SK-N-SH treated with all-trans-retinoic acid at 6 μM for 48 hours (cell line): ENCODE measurements at places on chromosomes 6 and 20.

GRCh38 chr6:22214314-22214713 lies 82.5 kb downstream of the PRL start:
- no peak for ATAC-seq

- no peak for ATAC-seq
These were observed 19.2 kb upstream of the HAO1 start for GRCh38 chr20:7959484-7959883.

DNA sequence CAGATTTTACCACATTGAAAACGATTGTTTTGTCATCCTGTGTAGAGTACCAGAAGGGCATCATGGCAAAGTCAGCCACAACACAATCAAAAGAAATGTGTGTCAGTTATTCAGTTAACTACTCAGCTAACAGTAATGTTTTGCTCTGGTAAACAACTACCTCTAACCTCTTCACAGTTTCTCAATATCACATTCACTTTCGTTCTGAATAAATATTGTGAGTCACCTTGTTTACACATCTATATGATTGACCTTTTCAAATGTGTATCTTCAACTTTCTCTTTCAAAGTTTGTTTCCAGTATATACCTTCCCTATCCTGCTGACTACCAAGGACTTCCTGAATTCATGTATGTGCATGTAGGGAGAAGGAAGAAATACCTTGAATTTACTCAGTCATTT lies 216.6 kb upstream of the UFL1 start:
- no peak for ATAC-seq

DNA sequence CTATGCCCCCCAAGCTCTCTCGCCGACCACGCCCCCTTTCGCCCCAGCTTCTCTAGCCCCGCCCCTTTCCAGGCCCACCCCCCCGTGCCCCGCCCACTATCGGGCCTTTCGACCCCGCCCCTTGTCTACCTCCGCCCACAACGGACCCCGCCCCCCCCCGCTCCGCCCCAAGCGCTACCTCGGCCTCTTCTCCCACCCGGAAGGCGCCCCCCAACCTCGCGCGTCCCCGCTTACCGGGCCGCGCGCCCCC lies 200 bp downstream of the ZBTB22 start:
- ATAC-seq = no peak

GRCh38 chr6:135423649-135424128 lies 73.9 kb downstream of the AHI1 start:
- ATAC-seq = peak; percentile 94

DNA sequence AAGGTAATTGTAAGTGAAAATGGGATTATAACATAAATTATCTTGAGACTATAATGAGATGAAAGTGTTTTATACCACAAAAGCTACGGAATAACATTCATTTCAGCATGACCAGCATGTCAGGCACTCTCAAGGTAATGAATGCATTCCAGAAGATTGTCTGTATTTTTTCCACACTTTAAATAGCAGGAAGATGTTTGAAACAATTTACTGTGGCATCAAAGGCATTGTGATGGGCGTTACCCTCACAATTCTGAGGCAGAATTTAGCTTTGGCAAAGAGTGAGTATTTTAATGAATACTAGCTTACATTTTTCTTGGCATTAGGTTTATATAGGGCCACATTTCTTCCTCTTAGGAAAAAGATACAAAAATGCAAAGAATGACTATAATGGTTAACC lies 627.2 kb downstream of the BCKDHB start:
- peak; percentile 84 for ATAC-seq

DNA sequence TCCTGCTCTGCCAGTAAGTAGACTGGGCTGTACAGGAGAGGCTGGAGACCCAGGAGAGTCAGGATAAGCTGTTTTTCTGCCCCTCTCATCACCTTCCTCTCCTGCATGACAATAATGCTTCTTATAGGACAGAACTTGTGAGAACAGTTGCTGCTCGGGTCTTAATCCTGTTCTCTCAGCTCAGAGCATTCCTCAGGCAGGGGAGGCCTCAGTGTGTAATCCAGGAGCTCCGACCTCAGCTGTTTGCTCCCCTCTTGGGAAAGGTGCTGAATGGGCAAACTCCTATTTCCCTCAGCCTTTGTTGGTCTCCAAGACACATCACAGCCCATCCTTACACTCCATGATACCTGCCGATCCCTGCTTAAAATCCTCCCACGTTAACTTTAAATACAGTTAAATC lies 134.9 kb upstream of the LRFN2 start:
- ATAC-seq = no peak
